NCI-H2081 treated with DMSO at 0.1 percent for 48 hours (cell line): ENCODE measurements at places on chromosomes 3 and 15.

- DNase-seq = no peak
These were observed 604.3 kb upstream of the CFAP20DC start for GRCh38 chr3:59654123-59654479.

GRCh38 chr3:33491721-33492120, 51.5 kb upstream of the UBP1 start:
- no peak for DNase-seq

DNA sequence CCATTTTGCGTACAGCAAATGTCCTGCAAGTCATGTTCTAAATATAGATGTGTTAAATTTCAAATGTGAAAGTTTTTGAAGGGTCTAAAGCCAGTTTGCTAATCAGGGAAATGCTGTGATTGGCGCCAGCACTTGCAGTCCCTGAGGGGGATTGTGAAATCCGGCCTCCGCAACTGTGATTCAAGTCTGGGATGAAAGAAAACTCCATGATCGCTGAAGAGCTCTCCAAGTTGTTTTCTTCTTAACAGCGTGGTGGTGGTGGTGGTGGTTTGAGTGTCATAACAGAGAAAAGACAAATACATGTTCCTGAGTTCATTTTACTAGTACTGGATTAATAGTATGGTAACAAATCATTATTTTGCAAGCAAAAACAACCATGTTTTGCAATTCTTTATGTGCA, 51.8 kb downstream of the MITF start:
- no peak for DNase-seq

DNA sequence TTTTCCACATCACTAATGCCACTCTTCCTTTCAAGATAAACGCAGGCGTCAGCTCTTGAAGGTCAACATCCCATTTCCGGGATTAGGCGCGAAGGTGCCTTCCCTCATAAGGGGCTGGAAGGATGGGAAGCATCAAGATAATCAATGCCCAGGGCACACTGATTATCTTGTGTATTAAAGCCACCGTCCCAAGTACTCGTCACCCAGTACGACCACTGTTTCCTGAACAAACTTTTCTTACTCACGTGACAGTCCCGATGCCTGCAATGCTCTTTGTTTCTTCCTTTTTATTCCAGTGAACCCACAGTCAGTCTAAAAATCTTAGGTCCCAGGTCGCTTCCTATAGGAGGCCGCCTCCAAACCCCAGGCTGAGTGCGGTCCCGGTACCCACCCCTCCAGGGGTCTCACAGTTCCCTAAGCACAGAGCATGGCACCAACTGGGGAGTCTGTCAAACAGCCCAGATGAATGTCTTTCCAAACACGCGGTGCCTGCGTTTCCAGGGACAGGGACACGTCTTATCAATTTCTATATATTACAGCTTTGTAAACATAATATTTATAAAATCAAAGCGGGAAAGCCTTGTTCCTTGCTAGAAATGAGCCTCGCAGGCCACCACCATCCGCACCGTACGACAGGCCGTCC, 589 bp downstream of the ANAPC13 start:
- DNase-seq = no peak

GRCh38 chr3:55197021-55197420, 269.2 kb upstream of the LRTM1 start:
- no peak for DNase-seq

GRCh38 chr3:139909811-139910210, 25.2 kb upstream of the CLSTN2 start:
- no peak for DNase-seq

DNA sequence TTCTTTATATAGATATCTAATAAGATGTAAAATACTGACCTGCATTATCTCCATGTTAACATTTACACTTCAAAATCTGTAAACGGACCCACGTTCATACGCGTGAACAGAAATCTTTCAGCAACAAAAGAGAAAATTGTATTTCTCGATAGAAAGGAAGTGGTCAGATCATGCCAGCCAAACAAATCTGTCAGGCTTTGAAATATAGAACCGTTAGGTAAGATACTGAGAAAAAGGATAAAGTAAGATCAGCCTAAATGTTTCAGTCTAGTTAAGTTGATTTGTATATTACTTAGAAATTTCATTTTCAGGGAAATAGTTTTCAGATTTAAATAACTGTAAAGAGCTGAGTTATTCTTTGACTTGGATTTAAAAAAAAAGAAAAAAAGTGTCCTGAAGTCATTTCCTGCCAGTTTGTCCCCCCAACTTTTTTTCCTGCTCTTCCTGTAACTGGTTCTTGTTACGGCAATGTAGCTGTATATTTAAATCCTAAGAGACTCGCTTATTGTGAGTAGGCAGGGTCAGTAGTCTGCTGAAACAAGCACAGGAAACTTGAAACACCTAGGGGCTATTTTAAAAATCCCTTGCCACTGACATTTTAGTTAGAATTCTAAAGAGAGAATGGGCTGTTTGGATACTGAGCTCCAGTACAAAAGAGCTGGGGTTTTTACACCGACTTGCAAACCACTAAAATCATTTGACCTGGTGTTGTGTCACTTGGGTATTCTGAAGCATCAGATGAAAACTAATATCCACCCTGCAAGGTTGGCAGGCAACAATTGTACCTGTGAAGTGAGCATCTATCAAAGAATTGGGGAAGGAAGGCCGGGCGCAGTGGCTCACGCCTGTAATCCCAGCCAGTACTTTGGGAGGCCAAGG, 237.5 kb downstream of the UBE2E2 start:
- DNase-seq = no peak

- DNase-seq = no peak
These were observed 121.4 kb upstream of the PHLDB2 start for GRCh38 chr3:111737706-111738086.

DNA sequence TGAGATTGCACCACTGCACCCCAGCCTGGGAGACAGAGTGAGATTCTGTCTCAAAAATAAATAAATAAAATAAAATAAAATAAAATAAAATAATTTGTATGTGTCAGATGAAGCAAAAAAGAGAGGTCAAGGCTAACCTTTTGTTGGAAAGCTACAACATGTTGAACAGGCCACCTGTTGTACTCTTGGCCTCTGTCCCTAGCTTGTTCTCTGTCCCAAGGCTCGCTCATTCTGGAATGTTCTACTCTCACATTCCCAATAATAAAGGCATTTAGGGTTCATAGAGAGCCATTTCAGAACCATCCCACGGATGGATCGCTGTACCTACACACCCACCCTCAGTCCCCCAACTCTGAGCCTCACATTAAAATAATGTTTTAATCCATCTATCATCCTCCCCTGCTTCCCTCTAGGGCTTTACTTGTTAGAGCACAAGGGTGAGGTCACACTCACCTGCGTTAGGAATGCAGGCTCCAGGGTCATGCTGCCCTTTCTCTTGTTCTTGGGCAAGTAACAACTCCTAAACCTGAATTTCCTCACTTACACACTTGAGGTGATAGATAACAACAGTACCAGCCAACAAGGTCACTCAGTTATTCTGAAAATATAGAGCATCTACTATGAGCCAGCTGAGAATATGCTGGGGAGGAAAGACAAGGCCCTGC, 24.9 kb upstream of the KCTD6 start:
- no peak for DNase-seq

- no peak for DNase-seq
These were observed 73.9 kb downstream of the PEX5L start for GRCh38 chr3:179962629-179963387.

GRCh38 chr15:40633178-40633577, 39.1 kb downstream of the KNL1 start:
- DNase-seq = no peak

DNA sequence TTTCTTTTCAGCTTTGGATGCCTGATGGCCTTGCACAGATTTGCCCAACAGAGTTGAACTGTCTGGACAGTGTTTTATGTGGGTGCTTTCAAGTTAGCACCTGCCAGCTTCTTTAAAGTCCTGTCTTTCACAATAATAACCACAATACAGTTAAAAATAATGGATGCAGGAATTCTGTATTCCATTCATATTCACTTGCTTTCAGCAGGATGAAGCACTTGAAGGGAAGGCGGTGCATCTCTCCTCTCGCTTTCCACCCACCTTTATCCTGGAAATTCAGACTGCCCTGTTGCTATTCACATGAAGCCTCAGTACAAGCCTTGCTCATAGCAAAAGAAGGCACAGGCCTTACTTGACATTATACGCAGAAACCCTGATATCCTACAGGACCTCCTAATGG, 26.5 kb upstream of the GYG1 start:
- no peak for DNase-seq

- no peak for DNase-seq
These were observed 331.1 kb downstream of the C3orf38 start for GRCh38 chr3:88480822-88481221.

DNA sequence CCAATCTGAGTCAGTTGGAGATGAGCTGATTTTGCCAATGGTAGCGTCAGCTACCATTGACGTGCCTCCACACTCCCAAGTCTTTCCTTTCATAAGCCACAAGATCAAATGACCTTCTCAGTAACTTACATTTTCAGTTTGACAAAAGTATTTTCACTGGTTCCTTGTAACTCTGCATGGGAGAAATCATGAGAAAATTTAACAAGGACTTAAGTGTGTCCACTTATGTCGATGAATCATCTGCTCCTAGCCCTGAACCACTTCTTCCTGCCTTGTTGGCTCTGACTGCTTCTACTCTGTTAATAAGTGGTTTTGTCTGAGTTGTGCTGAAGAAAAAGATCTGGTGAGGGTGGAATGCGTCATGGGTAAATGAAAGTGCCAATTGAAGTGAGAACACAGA, 101.2 kb downstream of the NFKBIZ start:
- no peak for DNase-seq

- DNase-seq = no peak
These were observed 48.4 kb downstream of the ARHGEF3 start for GRCh38 chr3:56753206-56753820.

GRCh38 chr3:120798346-120798745, 55.8 kb downstream of the GTF2E1 start:
- DNase-seq = no peak

- no peak for DNase-seq
These were observed 71.5 kb downstream of the GSK3B start for GRCh38 chr3:120022729-120023128.

- DNase-seq = no peak
These were observed 451.9 kb downstream of the FOXP1 start for GRCh38 chr3:71131375-71132314.

DNA sequence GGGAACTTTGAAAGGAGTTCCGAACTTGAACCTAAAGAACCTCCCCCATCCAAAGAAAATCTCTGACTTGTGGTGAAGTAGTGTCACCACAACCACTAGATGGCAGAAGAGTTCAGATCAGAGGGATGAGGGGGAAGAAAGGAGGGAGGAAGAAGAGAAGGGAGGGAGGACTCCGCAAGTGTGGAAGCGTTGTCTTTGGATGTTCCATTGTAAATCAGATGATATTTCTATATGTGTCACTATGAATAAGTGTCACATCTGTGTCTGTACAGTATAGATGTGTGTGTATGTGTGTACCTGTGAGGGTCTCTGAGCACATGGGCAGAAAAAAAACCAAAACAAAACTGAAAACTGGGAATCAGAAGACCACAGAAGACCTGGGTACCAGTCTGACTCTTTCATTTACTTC, 16.9 kb downstream of the SLC24A1 start:
- DNase-seq = no peak

GRCh38 chr3:49027634-49028033, 1.6 kb downstream of the IMPDH2 start:
- no peak for DNase-seq

- DNase-seq = no peak
These were observed 381.1 kb downstream of the CTNNB1 start for GRCh38 chr3:41580274-41580959.

DNA sequence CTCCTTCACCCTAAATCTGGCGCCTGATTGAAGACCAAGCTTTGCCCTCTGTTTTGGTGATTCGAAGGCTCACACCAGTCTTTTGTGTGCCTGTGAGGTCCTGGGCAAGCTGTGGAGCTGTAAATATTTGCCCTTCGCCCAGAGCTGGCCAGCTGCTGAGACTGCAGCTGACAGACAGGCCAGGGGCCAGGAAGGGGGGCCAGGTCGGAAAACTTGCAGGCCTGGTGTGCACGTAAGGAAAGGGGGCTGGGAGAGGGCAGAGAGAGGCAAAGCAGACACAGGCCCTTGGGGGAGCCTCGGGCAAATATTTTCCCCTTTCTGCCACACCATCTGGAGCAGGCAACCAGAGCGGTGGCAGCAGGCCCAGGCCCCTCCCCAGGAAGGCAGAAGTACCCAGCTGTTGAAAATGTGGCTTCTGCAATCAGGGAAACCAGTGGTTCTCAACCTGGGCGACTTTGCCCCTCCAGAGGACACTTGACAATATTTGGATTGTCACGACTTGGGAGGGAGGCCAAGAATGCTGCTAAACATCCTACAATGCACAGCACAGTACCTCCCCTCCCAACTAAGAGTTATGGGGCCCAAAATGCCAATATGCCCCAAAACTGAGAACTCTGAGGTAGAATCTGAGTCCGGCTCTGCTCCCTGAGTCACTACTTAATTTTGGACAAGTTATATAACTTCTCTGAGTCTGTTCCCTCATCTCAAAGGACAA, 2.5 kb downstream of the PDZRN3 start:
- DNase-seq = no peak

- no peak for DNase-seq
These were observed 837.6 kb upstream of the DPPA4 start for GRCh38 chr3:110174908-110175307.

- no peak for DNase-seq
These were observed 11.8 kb upstream of the PLXND1 start for GRCh38 chr3:129618186-129618820.

- no peak for DNase-seq
These were observed 1.1 kb downstream of the MITF start for GRCh38 chr3:69740103-69741021.

GRCh38 chr3:29683018-29683993, 402.4 kb downstream of the RBMS3 start:
- DNase-seq = no peak

GRCh38 chr15:72824781-72825180, 41.2 kb upstream of the ADPGK start:
- no peak for DNase-seq

DNA sequence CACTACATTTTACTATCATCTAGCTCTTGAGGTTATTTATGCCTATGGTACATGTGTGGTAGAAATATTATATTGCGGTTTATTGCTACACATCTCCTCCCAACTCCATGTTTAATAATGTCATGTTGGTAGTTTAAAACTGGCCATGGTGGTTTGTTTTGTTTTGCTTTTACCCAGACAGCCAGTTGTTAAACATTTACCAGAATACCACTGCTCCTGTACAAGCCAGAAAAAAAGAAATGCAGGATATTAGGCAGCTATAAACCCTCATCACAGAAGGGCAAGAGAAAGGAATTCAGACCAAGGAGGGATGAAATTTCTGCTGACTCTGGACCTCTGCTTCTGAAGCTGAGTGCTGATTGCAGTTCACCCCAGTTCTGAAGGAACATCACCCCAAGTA, 451.8 kb upstream of the IL12A start:
- DNase-seq = no peak

GRCh38 chr3:133937756-133938601, 42.3 kb upstream of the RAB6B start:
- DNase-seq = no peak

DNA sequence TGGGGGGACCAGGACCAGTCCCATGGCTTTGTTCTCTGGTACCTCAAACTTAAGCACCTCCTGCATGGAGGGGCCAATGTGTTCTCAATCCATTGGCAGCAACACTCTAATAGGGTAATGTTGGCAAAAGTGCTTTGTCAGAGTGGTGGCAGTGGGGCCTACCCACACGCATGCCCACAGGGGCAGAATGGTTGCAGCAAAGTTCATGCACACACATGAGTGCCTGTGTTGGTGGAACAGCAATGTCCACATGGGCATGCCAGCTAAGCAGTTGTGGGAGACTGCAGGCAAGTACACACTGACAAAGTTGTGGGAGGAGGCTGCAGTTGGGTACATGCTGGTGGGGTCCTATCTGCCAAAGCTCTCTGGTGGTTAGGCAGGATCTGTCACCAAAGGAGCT, 645.2 kb downstream of the ZNF385D start:
- DNase-seq = no peak

- no peak for DNase-seq
These were observed 253.8 kb downstream of the NTRK3 start for GRCh38 chr15:88002706-88003105.
